ENCODE measurements at places on chromosomes 4 and X.

GRCh38 chrX:7065473-7065872 is 82.0 kb upstream of the STS start:
- no peak for DNase-seq

DNA sequence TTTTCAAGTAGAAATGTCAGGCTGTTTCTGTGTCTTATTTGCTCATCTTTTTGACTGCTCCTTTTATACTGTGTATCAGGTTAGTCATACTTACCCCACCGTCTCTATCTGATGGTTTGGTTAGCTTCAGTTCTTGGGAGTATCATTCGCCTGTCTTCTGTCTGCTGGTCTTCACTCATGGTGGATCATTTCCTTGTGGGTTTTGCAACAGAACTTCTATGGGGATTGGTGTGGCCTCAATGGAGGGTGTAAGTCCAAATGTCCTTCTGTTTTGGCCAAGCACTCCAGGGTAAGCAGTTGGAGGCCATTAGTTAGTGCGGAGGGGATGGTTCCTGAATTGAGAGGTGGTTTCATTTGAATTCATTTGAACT is 7.2 kb downstream of the ABCD1 start:
- DNase-seq, result no peak

GRCh38 chr4:77872723-77873445 is 10.3 kb downstream of the MRPL1 start:
- DNase-seq, result no peak

DNA sequence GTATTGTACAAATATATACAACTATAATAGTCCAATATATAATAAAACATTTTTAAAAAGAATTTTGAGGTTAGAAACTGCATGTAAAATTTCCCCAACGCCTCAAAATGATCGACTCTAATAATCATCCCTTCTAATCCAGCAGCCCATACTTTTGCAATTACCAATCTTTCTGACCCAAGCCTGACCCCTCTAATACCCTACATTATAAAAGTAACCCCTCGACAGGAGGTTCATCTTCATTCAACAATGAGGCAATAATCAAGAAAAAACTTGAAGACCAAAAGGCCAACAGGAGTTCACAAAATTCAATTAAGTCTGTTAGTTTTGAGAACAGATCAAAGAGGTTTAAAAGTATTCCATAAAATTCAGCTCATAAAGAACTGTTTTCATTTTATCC is 393.5 kb downstream of the GPM6A start:
- DNase-seq, result no peak

DNA sequence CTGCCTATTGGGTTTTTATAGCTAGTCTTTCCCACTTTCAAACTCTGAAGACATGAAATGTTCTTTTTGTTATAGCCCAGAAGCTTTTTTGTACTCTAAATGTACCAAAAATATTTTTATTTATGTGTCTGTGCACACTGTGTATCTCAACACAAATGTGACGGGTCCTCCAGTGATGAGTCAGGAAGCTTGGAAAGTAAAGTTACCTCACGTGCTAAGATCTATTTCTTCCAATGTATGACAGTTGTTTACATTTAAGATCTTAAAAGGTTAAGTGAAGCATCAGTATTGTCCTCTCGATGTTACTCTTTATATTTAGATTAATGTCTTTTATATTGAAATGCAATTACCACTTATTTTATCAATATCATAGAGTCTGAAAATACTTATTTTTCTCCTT is 29.1 kb upstream of the PRSS12 start:
- DNase-seq, result no peak

DNA sequence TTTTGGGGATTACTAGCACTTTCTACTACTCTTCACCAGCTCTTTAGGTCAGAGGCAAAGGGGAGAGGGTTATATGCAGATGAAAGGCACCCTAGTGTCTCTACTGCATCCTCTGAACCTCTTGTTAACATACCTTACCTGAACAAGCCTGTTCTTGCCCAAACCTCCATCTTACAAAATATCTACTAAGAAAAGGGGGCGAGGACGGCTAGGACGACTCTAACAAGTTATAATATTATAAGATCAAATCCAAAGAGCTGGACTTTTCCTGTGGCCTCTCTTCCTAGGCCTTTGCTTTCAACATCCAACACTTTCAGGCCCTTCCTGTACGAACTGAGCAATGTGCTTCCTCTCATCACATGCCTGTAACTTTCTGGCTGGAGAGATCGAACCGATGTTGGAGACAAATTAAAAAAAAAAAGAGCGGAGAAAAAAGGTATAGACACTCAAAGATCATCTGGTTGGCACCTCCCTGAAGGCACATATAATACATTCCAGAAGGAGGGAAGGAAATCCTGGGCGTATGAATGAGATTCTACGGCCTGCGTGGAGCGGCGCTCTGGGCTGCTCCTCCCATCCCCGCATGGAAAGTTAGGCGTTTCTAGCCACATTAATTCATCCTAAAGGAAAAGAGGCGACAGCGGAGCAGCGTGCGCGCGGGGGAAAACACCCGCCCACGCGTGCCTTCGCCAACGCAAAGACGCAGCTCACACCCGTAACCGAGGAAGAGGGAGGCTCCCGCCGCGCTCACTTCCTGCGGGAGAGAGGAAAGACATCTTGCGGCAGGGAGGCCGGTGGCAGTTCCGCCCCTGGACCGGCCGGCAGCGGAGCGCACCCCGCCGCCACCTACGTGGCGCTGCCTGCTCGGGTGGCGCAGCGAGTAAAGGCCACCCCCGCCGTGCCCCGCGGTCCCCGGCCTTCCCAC is 808 bp downstream of the PRDM5 start:
- peak; percentile 61 for DNase-seq

GRCh38 chr4:153204247-153204671 is at the start of gene TRIM2:
Gene TRIM2, plus strand, starts transcription at chr4:153204443. Its CDS starts 88 bp downstream, at chr4:153204531.
- no peak for DNase-seq
